Activated CD8-positive, alpha-beta memory T cell treated with anti-CD3 and anti-CD28 coated beads for 1 hour (primary cell): ENCODE measurements at places on chromosomes 4 and X.

DNA sequence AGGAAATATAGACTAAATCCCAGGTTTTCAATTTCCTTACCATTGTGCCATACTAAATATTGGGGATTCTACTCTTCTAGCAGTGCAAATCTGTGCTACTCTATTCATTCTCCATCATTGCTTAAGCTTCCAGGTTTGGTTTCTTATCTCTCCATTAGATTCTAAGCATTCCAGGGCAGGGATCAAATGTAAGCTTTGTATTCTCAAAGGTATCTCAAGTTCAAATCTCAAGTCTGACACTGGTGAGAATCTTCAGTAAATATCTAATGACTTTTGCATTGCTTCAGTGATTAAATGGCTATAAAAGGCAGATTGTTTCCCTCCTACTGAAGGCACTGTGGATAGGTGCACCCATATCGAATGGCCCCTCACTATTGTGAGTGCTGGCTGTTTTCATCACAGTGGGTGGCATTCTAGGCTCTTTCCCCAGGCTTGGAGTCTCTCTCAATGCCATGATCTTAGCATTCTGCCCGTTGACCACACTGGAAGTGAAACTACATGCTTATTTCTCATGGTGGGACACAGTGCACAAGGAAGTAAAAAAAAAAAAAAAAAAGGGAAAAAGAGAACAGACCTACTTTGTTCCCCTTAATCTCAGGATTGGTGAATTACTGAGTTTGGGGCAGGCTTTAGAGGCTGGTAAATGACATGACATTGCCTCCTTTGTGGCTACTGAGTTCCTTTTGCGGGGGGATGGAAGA, 28.7 kb downstream of the FAM9C start:
- no peak for DNase-seq

DNA sequence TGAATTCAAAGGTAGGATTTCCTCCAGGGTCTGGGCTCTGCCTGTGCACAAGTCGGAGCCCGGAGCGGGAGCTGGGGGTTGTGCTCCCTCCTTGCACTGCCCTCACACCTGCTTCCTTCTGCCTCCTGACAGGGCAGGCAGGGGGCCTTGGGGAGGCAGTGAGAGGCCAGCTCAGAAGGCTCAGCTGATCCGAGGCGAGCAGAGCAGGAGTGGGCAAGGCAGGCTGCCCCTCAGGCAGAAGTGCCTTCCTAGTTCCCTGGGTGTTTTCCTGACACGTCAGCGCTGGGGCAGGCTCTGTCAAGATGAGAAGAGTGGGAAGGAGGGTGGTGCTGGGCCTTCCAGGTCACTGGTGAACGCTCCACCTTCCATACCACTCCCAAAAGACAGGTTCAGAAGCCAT, 5.5 kb upstream of the IRAK1 start:
- no peak for DNase-seq

DNA sequence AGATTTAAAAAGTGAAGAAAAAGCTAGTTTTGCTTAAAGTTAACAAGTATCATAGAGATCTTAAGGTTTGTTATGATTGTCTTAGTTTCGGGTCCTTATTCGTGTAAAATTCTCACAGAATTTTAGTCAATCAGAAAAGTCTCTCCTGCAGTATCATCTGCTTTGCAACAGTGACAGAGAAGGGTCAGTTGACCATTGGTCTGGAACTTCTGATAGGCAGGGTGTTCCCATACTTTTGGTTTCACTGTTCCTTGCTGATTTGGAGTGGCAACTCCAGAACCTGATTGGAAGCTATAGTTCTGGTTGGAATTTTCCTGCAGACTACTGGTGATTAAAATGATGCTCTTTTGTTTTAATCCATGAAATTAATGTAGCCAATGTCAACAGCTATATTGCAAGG, 1.8 kb downstream of the IL15 start:
- DNase-seq: no peak

DNA sequence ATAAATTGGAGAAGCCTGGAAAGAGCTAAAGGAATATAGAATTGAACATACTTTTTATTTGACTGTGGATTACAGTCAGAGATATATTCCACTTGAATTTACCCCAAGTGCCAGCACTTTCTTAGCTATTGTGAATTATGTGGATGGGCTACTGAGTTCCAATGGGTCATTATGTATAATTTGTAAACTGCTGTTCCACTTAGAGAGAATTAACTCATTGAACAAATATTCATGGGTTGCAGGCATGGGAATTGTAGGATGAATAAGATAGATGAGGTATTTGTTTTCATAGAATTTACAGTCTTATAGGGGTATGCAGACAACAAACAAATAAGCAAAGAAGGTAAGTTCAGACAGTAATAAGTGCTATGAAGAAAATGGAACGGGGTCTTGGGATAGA, 195.7 kb downstream of the SHROOM3 start:
- DNase-seq: no peak

DNA sequence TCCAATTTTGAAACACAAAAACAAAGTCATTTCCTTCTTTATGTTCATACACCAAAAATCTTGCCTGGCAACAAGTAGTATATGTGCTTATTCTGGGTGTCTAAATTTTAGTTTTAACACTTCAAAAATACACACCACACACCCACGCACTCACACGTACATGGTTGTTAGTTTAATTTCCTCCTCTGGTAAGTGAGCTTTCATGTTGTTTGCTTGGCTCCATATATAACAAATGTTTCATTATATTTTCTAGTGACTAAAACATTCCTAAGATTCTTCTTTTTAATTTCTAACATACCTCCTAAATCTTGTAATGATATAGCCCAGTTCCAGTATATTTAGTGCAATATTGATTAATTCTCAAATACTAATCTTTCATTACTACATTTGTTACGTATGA, 80.9 kb downstream of the PRDM5 start:
- DNase-seq: no peak

- no peak for DNase-seq
These were observed 306.8 kb downstream of the PDHA2 start for GRCh38 chr4:96146686-96147085.

GRCh38 chr4:59881632-59882031, 1318.5 kb upstream of the ADGRL3 start:
- no peak for DNase-seq

- no peak for DNase-seq
These were observed 24.3 kb downstream of the IRF2 start for GRCh38 chr4:184450045-184450444.

GRCh38 chr4:80927420-80927819, 103.1 kb upstream of the BMP3 start:
- no peak for DNase-seq

DNA sequence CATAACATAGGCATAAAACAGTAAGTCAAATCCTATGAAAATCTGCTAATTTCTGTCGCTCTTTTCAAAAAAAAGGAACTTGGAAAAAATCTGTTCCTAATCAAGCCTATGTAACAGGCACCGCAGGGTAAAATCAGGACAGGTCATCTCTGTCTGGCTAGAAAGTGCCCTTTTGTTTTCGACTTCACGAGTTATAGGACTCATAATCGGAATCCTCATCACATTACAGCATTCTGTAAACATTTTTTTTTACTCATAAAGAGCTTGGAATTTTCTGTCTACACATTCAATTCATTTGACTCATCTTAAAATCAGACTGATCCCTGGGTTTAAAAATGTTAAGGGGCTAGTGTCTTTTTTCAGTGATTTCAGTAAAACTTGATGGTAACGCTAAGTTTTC, 181.7 kb upstream of the TBC1D9 start:
- no peak for DNase-seq

DNA sequence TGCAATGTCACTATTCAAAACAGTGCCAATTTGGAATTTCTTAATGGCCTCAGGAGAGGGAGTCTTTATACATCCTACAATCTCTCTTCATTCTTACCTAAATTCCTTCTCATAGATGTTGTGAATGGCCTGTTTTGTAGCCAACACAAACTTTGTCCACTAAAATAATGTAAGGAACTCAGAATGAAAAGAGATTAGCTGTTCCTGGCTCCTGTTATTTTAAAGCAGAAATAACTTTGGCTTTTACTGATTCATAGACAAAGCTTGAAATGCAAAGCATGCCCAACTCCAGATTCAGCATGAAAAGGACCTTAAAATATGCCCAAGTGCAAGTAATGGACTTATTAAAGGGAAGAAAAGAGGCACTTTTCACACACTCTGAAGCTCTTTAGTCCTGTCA, 146.0 kb upstream of the GPC4 start:
- DNase-seq: no peak

GRCh38 chr4:7675136-7675535, 240.4 kb upstream of the PSAPL1 start:
- DNase-seq: no peak

GRCh38 chrX:72124540-72125201, 7.0 kb downstream of the RTL5 start:
- DNase-seq: no peak

DNA sequence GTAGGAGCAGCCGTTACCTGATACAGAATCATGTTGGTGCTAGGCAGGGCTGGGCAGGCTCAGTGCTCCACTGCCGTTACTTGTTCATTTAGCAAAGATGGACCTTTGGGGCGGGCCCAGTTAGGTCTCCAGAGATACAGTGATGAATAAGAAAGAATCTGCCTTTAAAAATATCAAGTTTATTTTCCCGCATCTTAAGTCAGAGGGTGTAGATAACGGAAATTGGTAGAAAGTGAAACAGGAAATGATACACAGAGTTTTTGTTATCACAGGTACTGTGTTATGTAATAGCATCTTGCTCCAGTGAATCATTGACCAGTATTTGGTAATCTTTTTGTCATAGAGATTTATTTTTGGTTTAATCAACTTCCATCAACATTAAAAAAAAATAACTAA, 5.5 kb downstream of the TMEM131L start:
- no peak for DNase-seq

- DNase-seq: no peak
These were observed 9.4 kb downstream of the TASL start for GRCh38 chrX:30568136-30568535.

DNA sequence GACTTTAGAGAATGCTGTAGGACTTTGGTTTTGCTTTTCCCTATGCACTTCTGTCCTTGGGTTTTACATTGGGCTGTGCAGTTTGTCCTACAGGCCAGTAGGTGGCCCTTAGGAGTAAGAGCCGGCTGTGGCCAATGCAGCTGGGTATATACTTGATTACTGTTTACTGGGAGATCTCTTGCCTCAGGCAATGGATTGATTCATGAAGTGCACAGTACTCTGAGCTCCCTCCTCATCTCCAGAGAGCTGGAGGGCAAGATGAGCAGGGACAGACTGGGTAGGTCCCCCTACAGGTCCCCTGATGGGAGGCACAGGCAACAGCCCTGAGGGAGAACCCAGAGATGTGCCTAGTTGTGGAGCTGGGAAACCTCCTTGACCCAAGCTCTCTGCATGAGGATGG, 103.8 kb upstream of the QRFPR start:
- DNase-seq: no peak

GRCh38 chr4:142983065-142983464, 137.0 kb upstream of the INPP4B start:
- DNase-seq: no peak

GRCh38 chr4:88320224-88320779, 35.9 kb upstream of the PPM1K start:
- DNase-seq: no peak

DNA sequence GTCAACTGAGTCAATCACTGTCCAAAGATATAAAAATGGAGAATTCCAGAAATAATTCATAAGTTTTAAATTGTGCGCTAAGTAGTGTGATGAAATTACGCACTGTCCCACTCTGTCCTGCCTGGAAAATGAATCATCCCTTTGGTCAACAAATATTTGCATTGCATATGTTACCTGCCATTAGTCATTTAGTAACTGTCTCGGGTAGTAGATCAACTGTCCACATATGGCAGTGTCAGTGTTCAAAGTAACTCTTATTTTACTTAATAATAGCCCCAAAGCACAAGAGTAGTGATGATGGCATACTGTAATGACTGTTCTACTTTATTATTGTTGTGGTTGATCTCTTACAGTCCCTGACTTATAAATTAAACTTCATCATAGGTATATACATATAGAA, 3.4 kb downstream of the YTHDC1 start:
- DNase-seq: no peak

DNA sequence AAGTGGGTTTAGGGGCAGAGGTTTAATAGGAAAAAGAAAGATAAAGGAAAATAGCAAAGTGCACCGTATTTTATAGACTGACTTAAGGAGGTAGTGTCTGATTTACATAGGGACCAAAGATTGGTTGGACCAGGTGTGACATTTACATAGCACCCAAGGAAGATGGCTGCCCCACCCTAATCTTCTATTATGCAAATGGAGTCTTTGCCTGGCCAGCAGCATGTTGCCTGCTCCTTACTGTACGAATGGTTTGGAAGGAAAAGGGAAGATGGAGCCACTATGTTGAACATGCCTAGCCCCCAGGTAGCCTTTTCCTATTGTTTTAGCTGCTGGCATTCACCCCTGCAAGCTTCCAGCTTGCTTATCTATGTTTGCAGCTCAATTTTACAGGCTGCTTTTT, 146.2 kb upstream of the PDE5A start:
- DNase-seq: no peak

GRCh38 chrX:19372547-19373331, 29.0 kb downstream of the PDHA1 start:
- no peak for DNase-seq

DNA sequence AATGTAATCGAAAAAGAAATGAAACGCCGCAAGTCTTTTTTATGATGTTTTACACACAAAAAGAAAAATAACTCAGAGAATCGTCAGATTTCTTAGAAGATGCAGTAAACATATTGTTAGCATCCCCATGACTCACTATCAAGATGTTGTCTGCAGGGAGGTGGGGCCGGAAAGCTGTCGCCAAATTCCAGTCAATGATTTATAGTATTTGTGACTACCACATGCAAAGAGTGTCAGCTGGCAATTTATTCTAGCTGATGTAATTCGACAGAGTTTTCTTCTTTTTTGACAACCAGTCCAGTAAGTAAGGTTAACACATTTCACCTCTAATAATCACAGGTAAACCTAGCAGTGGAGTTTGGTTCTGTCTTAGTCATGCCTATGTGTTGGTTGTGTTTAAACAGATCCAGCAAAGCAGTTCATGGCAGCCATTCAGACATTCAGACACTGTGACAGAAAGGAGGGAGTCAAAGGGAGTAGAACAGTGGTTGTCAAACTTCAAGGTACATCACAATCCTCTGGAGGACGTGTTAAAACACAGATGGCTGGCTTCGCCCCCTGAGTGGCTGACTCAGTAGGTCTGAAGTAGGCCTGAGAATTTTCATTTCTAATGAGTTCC, 19.8 kb upstream of the PPP1R2C start:
- no peak for DNase-seq

- DNase-seq: no peak
These were observed 63.5 kb upstream of the ARHGAP36 start for GRCh38 chrX:130994671-130995070.

DNA sequence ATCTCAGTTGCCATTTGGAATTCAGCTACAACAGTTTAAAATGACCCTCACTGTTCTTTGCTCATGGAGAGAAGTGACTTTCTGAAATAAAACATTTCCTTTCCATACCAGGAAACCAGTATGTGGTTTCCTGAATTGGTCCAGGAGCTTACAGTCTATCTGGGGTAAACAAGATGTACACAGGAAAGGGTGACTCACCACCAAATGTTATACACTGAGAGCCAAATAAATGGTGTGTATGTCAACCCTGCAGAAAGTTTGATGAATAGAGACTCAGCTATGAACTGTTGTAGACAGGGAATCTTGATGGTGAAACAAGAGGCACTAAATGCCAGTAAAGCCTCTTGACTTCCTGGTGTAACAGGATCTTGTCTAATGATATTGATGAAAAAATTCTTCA, 100.4 kb downstream of the HS6ST2 start:
- DNase-seq: no peak
